Activated CD4-positive, CD25-positive, alpha-beta regulatory T cell (primary cell): ENCODE measurements at places on chromosomes 1 and 21.

GRCh38 chr1:52559875-52560274 is 7.0 kb upstream of the TUT4 start:
- no peak for DNase-seq

- DNase-seq, result no peak
Measured at GRCh38 chr21:16589006-16589898, 859.5 kb downstream of the USP25 start.

- DNase-seq, result no peak
Measured at GRCh38 chr21:14285147-14285761, 69.3 kb downstream of the RBM11 start.

- DNase-seq, result no peak
Measured at GRCh38 chr1:27564710-27565649, 39.0 kb downstream of the AHDC1 start.

DNA sequence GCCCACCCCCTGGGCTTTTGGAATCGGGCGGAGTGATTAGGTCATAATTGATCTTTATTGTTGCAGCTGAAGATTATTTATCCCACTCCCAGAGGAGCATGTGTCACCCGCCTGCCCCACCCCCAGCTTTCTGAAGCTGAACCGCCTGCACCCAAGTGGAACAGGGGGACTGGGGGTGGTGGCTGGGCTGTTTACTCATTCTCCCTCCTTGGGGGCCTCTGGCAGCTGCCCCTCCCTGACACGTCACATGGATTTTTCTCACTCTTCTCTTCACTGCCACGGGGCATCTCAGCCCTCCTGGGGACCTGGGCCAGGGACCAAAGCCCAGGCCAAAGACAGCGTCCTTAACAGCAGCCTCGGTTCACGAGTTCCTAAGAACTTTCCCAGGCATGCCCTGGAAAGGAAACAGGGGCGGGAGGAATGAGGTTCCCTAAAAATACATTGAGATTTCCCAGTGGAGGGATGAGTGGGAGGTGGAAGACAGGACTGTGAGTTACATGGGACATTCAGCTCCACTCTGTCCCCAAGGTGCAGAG is 31.6 kb upstream of the SOX13 start:
- no peak for DNase-seq

DNA sequence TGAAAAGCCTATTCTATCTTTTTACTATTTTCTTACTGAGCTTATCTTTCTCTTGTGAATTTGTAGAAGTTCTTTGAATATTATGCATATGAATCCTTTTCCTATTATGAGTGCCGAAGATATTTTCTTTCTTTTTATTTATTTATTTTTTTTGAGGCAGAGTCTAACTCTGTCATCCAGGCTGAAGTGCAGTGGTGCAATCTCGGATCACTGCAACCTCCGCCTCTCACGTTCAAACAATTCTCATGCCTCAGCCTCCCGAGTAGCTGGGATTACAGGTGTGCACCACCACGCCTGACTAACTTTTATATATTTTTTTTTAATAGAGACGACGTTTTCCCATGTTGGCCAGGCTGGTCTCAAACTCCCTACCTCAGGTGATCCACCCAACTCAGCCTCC is 109.8 kb downstream of the RHOU start:
- no peak for DNase-seq

GRCh38 chr1:94329986-94330385 is 88.2 kb upstream of the ABCD3 start:
- no peak for DNase-seq

DNA sequence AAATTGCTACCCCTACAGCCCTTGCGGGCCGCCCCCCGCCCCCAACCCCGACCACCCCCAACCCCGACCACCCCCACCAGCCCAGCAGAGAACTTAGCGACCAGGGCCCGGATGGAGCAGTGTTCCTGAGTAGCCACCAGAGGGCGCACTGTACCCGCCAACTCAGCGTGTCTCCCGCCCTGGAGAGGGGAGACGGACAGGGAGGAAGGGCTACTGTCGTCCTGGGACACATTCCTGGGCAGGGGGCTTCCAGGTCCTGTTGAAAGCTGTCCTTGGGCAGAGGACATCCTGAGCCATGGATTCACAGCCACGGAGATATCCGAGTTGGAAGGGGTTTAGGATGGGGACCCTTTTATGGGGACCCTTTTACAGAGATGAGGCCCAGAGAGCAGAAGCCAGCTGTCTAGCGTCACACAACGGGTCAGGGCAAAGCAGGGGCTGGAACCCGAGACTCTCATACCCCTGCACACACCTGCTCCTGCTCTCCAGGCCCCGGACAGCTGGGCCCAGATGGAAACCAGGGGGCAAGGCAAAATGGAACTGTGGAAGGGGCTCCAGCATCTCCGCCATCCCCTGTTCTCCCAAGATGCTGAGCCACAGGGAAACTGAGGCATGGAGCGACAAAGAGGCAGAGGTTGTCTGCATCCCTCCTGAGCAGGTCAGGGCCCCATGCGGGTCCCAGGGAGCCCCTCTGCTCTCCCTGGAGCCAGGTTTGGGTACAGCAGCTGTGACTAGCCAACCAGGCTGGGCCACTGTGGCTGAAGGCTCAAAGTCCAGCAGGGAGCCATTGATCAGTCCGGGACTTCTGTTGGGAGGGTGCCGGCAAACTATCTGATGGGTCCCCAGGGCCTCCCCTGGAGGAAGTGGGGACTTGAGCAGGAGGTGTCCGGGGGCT is 25.0 kb upstream of the LAPTM5 start:
- peak; percentile 53 for DNase-seq

DNA sequence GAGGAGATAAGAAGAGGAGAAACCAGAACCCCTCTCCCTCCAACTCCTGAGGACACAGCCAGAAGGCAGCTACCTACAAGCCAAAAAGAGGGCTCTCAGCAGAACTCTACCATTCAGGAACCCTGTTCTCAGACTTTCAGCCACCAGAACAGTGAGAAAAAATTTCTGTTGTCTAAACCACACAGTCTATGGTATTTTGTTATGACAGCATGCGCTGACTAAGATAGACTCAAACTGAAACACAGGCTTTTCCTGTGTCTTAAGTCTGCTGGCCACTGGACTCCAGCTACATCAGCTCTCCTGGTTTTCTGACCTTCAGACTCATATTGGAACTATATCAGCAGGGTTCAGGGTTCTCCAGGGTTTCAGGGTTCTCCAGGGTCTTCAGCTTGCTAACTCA is 126.5 kb upstream of the TNFSF4 start:
- no peak for DNase-seq

DNA sequence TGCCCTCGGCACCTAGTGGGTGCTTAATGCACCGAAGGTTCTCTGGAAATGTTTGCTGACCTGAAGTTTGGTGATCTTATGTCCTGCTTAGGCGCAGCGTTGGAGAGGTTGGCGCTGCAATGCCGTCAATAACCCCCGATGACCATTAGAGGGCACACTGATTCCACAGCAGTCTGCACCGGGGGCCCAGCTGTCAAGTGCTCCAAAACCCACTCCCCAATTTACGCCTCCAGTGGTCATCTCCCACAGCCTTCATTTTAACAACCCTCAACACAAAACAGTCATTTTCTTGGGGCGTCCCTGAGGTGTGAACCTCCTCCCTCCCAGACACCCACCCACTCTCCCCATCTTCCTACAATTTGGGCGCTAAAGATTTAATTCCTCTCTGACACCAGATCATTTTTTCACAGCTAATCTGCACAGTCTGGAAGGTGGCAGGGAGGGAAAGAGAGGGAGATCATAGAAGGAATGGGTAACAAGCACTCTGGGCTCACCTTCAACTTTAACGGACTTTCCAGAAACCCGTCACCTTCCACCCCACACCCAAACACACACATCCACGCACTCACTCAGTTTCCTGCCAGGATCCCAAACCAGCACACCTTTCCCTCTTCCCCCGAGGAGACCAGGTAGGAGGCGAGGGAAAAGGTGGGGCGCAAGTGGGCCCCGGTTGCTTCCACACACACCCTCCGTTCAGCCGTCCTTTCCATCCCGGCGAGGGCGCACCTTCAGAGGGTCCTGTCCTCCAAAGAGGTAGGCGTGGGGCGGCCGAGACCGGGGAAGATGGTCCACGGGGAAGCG is 570 bp upstream of the NPR1 start:
- DNase-seq, result no peak

GRCh38 chr1:229863651-229864545 is 203.1 kb upstream of the GALNT2 start:
- no peak for DNase-seq

- no peak for DNase-seq
Measured at GRCh38 chr21:15692711-15693110, 37.1 kb upstream of the USP25 start.

DNA sequence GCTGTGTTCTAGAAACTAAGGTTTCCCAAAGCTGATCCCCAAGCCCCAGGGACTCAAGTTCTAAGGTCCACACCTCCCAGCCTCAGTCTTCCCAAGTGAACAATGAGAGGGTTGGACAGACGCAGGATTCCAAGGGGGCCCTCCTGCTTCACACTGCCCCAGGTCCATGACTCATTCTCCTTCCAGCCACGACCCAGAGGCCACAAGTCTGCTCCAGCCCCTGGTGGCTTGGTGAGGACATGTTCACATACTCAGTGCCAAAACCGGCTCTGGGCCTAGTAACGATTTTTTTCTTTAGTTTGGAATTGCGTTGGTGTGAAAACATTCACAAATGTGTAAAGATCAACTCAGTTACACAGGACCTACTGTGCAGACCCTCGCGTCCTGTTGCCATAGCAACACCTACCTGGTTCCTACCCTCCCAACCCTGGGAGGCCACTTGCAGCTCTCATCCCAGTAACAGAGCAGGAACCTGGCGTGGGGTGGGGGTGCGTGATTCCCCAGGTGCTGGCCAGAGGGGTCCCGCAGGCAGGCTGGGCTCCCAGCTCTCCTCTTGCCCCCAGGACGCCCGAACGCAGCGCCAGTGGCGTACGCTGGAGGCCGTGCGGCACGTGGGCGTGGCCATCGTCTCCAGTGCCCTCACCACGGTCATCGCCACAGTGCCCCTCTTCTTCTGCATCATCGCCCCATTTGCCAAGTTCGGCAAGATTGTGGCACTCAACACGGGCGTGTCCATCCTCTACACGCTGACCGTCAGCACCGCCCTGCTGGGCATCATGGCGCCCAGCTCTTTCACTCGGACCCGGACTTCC is 57.0 kb downstream of the DISP3 start:
- no peak for DNase-seq

DNA sequence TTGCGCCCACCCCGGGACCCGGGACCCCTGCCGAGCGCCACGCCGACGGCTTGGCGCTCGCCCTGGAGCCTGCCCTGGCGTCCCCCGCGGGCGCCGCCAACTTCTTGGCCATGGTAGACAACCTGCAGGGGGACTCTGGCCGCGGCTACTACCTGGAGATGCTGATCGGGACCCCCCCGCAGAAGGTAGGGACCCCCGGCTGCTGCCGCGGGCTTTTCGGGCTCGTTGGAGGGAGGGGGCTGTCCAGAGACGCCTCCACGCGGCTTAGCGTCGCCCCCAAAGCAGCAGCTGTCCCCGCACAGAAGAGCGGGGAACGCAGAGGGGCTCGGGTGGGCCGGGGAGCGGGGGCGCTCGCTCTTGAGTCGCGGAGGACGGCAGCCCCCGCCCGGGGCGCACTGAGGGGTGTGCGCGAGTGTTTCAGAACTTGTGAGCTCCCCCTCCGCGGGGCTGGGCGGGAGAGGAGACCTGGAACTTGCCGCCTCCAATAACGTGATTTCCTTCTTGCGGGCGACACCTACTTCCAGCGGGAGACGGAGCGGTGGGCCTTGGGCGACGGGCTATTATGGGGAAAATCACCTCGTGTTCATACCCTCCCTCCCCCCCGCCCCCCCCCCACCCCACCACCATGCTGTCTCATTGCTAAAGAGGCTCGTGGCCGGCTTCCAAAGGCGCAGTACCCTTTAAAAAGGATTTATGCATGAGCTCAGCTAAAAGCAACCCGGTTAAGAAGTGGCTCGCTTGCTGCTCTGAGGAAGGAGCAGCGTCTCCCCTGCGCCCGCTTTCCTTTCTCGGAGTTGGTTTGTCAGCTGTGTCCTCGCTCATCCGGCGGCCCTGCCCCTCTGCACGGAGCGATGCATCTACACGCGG is 664 bp downstream of the BACE2 start:
- DNase-seq, result no peak

GRCh38 chr1:241352401-241352800 is 4.6 kb downstream of the RGS7 start:
- DNase-seq, result no peak

GRCh38 chr1:207071426-207071825 is 17.2 kb upstream of the C4BPB start:
- DNase-seq, result no peak

- no peak for DNase-seq
Measured at GRCh38 chr1:33408093-33408436, 22.8 kb downstream of the PHC2 start.

DNA sequence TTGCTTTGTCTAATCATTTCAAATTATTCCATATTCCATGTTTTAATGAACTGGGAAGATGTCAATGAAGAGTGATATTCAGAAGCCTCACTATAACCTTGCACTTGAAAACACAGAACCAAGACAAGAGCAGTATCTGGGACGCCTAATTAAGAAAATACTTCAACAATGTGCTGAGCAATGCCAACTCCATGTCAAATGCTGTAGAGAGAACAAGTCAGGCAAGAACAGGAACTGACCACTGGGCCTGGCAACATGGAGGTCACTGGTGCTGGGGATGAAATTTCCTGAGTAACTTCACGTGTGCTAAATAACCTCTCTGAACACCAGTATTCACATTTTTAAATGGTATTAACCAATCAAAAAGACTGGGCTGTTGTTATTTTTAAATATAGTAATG is 22.8 kb downstream of the HEATR1 start:
- DNase-seq, result no peak

- no peak for DNase-seq
Measured at GRCh38 chr1:27476237-27476636, 13.7 kb downstream of the WASF2 start.

GRCh38 chr1:204417074-204417997 is 5.7 kb upstream of the PPP1R15B start:
- no peak for DNase-seq

DNA sequence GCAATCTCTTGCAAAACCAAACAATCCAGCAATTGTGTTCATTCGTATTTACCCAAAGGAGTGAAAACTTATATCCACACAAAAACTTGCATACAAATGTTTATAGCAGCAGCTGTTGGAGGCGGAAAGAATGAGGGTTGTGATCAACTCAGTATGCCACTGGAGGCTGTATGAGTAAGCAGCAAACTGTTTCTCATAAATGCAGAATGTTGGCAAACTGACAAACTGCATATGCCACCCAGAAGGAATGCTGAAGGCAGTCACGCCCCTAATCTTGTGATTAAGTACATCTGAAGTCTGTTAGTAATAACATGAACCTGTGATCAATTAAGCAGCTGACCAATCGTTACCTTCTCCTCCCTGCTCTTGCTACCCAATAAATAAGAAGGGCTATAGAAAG is 60.5 kb upstream of the CR2 start:
- DNase-seq, result no peak

- no peak for DNase-seq
Measured at GRCh38 chr21:42677339-42678321, 24.2 kb downstream of the PDE9A start.

GRCh38 chr1:68379085-68379478 is 70.7 kb downstream of the RPE65 start:
- DNase-seq, result no peak

DNA sequence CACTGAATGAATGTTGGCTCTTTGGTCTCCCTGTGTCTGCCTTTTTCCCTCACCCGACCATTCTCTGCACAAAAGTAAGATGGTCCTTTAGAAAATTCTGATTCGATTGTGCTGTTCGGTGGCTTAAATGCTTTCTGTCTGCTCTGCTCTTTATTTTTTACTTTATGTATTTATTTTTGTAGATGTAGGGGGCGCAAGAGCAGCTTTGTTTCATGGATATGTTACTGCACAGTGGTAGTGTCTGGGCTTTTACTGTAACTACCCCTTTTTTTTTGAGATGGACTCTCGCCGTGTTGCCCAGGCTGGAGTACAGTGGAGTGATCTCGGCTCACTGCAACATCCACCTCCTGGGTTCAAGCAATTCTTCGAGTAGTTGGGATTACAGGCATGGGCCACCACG is 15.7 kb downstream of the NLRP3 start:
- no peak for DNase-seq
